ENCODE measurements at places on chromosomes 2 and 18.

DNA sequence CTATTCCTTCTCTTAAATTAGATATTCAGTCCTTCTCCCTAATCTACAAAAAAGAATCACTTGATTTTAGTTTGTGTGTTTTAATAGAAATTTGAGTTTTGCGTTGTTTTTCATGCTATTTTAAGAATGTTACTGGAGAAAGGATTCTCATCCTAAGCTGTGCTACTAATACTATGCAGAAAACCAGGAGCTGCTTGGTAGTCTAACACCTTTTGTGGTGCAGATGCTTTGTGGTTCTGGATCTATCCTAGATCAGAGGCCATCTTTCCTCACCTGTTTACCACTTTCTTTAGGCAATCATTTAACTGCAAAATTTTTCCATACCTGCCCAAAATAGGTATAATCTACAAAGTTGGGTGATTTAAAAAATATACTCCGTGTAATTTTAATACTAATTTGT is 823.6 kb downstream of the CPS1 start:
- no peak for DNase-seq

- DNase-seq = no peak
Measured at GRCh38 chr2:38243186-38243880, 133.7 kb downstream of the ATL2 start.

- DNase-seq = no peak
Measured at GRCh38 chr2:101466426-101466825, 8.5 kb downstream of the RFX8 start.

- no peak for DNase-seq
Measured at GRCh38 chr18:56647951-56648893, 2.9 kb upstream of the WDR7 start.

DNA sequence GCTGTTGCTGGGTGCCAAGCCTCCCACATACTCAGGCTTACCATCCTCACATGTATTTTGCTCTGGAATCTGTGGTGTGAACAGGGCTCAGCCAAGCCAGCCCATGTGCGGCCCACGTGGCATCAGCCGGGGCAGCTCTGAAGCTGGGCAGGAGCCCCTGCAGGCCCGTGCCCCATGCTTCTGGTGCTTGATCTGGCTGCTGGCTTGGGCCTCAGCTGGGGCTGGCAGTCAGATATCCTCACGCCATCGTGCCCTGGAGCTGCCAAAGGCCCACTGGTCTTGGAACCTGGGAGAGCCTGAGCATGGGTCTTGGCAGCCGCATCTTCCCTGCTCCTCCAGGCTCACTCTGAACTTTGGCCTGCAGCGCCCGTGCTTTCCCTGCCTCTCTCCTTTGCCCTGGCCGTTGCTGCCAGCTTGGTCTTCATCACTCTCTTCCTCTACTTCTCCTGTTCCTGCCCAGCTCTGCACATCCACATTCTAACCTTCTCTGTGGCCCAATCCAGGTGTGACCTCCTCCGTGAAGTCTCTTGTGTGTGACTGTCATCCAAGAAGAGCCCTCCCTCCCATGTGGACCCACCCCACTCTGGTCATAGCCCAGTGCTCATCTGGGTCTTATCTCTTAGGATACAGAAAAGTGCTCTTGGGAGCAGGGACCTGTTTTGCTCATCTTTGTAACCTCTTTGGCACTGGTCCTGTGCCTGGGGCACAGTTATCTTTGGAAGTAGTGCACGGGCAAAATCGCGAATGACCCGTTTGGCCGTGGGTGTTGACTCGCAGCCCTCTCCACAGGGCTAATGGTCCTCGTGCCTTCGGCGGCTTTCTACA is 116.1 kb downstream of the RNF144A start:
- DNase-seq = no peak

GRCh38 chr18:14769381-14769780 is 21.4 kb downstream of the ANKRD30B start:
- DNase-seq = no peak

- DNase-seq = no peak
Measured at GRCh38 chr2:69961496-69961895, at the start of gene ASPRV1. Gene ASPRV1, minus strand, starts transcription at chr2:69961631. Its CDS starts 195 bp downstream, at chr2:69961436.

DNA sequence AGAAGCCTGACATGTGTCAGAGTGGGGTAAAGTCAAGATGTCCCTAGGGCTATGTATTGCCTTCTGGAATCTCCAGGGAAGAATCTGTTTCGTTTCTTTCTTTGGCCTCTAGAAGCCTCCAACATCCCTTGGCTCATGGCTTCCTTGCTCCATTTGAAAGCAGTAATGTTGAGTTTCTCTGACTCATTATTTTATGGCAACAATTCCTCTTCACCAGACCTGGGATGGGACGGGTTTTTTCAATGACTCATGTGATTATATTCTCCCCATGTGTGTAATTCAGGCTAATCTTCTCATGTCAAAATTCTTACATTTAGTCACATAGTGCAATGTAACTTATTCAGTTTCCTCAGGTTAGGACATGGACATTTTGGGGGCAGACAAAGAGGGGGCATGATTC is 1038.6 kb downstream of the CBLN2 start:
- DNase-seq = no peak

Data from Caco-2 (cell line).